ENCODE measurements at places on chromosomes 4 and X.

GRCh38 chrX:45689971-45690370 is 489.3 kb upstream of the DIPK2B start:
- no peak for ATAC-seq

DNA sequence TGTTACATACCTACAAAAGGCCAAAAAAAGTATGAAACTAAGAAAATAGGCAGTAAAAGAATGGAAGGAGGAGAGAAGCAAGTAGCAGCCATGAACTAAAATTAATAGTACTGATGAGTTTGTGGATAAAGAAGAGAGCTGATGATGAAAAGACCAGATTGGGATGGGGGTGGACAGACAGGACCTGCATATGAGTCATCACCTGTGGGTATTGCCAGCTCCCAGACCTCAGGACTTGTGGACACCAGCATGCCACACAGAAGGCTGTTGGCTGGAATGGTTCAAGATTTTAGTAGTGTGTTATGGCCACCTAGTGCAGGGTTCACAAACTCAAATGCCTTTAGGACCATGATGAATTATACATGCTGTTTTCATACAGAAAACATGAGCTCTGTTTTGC is 58.9 kb downstream of the ARX start:
- ATAC-seq, result no peak

DNA sequence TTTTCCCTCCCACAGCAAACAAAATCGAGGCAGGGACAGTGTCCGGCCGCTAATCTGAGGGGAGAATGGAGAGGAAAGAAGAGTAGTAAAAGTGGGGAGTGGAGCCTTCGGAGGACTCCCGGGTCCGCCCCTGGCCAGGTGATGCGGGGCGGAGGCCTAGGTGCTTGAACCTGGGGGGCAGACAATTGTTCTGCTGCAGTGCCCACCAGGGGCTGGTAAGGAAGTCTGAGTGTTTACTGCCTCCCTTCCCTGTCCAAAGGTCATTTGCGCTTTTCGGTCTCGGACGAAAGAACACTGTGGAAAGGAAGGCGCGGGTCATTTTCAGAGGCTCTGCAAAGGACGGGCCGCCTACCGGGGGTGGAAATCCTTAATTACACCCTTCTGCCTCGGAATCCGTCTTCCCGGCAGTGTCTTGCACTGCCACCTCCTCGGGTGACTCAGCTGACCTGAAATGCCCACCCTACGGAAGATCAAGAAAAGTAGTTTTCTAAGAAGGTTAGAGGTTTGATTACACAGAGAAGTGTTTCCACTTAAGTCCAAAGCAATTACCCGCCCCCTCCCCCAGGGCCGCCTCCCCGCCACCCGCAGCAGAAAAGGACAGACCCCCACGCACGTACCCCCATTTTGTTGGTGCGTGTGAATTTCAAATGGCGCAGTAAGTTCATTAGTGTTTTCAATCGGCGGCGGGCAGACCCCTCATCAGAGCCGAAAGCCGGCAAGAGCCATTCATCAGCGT is 99.9 kb upstream of the TENM3 start:
- no peak for ATAC-seq

GRCh38 chrX:110852180-110852579 is 56.6 kb upstream of the CHRDL1 start:
- ATAC-seq, result no peak

- ATAC-seq, result peak; percentile 64
Measured at GRCh38 chrX:56726605-56727004, 2.4 kb upstream of the NBDY start.

DNA sequence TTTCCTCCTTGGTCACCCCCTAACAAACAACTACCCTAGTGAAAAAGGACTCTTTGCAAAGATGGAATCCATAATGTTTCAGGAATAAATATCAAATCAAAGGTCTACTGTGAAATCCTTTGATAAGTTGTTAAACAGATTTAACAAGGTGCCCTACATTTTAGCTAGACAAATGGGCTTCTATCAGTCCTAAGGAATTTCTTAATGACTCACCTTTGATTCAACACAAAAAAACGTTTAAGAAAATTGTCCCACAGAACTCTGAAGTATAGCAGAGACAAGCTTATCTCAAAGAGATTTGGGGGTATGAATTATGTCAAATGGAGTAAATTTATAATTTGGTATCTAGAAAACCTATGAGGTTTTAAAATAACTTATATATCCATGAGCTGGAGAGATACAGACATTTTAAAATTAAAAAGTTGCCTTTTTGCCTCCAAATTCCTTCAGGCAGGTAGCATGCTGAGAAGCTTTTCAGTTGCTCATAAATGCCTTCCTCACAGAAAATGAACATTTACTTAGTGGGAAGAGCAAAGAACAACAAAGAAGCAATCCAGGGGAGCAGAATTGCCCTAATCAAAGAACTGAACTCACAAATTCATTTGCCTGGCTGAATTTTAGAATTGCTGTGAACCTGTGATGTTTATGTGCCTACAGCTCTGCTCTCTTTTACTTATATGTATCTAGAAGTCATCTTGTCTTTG is 649.3 kb downstream of the STPG2 start:
- no peak for ATAC-seq
